ENCODE measurements at places on chromosomes 7 and 10.

DNA sequence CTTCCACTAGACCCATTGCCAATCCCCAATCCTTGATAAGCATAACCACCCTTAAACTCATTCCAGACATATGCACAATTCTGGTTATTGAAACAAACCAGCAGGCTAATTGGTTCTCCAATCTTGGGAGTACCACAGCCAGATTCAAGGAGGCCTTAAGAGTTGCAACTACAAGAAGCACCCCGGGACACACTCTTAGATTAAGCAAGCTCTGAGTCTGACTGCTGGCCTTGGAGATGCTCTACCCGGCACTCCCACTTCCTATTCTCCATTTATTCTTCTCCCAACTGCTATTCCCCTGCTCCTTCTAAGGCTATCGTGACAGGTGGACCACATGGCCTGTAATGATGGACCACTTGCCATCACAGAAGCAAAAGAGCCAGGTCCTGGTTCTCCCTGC lies 40.3 kb downstream of the CYTH3 start:
- DNase-seq: no peak

- DNase-seq: no peak
These were observed 35.4 kb downstream of the CCDC3 start for GRCh38 chr10:12966067-12966466.

GRCh38 chr10:79020015-79020491 lies 48.7 kb upstream of the ZMIZ1 start:
- no peak for DNase-seq

DNA sequence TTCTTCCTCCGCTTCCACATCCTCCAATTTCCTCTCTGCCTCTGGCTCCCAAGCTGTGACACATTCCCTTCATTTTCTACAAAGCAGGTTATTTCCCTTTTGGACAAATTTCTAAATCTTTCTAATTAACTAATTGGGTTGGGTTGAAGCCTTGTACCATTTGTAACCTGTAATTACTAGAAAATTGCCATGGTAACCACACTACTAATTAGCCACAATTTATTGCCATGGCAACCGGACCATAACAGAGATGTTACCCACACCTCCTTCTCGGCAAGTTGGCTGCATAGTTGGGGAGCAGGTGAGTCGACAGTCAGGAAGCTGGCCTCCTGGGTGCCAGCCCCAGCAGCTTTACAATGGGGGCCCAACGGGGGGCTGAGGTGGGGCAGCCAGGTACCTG lies 61.6 kb downstream of the GOLGA7B start:
- peak; percentile 82 for DNase-seq

DNA sequence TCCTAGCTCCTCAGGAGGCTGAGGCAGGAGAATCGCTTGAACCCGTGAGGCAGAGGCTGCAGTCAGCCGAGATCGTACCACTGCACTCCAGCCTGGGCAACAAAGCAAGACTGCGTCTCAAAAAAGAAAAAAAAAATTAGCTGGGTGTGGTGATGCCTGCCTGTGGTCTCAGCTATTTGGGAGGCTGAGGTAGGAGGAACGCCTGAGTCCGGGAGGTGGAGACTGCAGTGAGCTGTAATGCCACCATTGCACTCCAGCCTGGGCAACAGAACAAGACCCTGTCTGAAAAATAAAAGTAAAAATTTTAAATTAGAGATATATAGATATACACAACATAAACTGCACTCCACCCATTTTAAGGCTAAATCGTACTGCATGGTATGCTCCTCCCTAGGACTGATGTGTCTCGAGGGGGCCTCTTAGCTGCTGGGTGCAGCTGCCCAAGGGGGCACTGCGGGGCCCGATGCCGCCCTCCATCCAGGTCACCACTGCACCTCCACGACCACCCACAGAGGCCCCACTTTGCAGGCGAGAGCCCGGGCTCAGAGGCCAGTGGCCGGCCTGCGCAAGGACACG lies 40.9 kb upstream of the FOXK1 start:
- no peak for DNase-seq

DNA sequence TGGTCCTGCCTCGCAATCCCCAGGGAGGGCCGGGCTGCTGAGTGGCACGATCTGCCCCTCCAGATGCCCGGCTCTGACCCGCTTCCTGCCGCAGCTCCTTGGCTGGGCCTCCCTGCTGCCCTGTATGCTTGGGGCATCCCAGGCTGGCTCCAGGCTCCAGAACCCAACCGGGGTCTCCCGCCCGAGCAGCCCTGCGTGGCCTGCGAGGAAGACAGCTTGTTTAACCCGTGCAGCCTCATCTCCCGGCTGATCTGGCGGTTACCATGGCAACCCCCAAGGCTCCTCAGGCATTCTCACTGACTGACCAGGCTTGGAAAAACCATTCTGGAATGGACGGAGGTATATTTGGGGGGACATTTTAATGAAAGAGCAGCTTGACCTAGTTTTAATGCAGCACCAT lies 232.4 kb upstream of the MYO3A start:
- DNase-seq: no peak

- no peak for DNase-seq
These were observed 26.0 kb downstream of the NUP42 start for GRCh38 chr7:23207884-23208283.

GRCh38 chr10:130638991-130639390 lies 502.8 kb downstream of the GLRX3 start:
- no peak for DNase-seq
